ENCODE measurements at places on chromosomes 13 and 19.

- DNase-seq: no peak
Observed at GRCh38 chr13:31301119-31301518, 101.3 kb downstream of the B3GLCT start.

DNA sequence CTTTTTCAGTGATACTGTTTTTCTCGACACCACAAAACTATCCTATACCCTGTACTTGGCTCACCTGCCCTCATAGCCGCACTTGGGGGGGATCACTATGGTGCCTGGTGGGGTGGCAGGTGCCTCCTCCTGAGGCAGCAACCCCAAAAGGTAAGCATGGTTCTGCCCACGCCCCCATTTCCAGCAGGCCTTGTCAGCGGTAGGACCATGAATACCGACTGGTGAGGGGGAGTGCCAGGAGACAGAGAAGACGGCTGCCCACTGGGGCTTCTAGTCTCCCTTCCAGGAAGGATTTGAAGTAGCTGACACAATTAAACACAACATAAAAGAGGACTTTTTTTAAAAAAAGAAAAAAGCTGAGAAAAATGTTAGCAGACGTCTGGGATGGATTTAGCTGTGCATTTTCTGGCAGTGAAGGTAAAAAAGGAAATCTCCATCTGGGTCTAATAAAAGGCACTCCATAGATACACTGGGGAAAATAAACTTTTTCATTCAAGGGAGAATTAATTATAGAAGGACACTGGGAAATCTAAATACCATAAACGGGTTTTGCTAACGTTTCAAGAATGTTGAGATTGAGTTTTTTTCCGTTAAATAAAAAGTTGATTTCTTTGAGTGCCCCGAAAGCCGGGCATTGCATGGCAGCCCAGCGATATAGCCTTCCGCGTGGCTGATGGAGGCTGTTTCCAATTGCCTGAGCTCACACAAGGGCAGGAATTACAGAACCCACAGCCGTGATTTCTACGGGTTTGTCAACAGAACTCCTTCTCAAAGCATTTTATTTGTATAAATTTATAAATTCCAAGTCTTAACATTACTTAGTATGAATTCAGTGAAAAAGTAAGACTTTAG, 45.1 kb downstream of the ATP11A start:
- DNase-seq: peak; percentile 75

DNA sequence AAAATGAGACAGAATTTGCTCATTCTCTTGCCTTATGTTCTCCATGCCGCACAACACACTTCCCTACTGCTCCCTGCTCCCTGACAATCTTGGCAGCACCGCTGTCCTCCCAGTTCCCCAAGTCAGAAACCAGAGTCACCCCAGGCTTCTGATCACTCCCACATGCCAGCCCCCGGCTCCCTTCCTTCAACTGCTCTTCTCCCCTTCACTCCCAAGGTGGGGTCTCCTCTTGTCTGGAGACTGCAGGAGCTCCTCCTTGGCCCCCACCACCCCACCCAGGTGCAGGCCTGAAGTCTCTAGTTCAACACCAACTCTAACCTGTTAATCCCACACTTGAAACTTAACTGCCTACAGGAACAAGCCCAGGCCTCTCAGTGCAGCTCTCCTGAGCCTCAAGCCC, 16.8 kb upstream of the AKAP8 start:
- DNase-seq: no peak

DNA sequence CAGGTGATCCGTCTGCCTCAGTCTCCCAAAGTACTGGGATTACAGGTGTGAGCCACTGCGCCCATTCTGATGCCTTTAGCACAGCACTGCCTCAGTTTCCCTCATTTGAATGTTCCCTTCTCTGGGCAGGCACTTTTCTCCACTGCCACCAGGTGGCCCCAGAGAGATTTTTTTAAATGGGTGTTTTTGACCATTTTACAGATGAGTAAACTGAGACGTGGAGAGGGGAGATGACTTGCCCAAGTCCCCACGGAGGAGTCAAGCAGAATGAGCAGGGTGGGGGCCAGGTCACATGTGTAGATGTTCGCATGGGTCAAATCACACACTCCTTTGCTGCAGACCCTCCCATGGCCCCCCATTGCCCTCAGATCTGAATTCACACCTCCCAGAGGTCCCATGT, 3.2 kb upstream of the PDE4C start:
- DNase-seq: no peak

DNA sequence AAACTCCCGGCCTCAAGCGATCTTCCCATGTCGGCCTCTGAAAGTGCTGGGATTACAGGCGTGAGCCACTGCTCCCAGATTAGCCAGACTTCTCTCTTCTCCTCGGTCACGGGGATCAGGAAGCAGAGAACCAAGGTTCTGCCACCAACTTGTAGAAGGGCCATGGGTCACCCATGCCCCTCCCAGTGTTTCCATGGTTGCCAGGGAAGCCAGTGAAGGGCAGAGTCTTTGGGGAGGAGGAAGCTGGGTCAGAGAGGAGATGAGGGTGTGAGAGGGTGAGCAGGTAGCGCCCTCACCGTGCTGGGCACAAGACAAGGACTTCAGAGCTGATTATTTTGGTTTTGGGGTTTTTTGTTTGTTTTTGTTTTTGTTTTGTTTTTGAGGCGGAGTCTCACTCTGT, 77.1 kb downstream of the GNG7 start:
- no peak for DNase-seq

DNA sequence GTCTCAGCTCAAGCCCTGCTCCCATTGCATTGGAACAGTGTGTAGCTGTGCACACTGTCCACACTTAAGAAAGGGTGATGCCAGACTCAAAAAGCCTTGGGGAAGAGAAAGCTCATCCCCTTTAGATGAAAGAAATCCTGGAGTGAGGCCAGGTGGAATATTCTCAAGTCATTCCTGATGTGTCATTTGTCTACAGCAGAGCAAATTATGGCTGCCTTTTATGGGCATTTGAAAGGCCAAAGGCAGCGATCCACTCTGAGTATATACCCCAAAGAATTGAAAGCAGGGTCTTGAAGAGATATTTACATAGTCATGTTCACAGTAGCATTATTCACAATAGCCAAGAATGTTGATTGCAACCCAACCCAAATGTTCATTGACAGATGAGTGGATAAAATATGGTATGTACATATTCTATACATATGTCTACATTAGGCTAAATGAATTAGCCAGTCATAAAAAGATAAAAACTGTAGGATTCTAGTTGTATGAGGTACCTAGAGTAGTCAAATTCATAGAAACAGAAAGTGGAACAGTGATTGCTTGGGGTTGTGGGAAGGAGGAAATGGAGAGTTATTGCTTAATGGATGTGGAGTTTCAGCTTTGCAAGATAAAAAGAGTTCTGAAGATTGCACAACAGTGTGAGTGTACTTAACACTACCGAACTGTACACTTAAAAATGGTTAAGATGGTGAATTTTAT, 214.9 kb downstream of the KCNRG start:
- peak; percentile 85 for DNase-seq

GRCh38 chr19:6015841-6016545, 38.1 kb upstream of the RANBP3 start:
- no peak for DNase-seq

DNA sequence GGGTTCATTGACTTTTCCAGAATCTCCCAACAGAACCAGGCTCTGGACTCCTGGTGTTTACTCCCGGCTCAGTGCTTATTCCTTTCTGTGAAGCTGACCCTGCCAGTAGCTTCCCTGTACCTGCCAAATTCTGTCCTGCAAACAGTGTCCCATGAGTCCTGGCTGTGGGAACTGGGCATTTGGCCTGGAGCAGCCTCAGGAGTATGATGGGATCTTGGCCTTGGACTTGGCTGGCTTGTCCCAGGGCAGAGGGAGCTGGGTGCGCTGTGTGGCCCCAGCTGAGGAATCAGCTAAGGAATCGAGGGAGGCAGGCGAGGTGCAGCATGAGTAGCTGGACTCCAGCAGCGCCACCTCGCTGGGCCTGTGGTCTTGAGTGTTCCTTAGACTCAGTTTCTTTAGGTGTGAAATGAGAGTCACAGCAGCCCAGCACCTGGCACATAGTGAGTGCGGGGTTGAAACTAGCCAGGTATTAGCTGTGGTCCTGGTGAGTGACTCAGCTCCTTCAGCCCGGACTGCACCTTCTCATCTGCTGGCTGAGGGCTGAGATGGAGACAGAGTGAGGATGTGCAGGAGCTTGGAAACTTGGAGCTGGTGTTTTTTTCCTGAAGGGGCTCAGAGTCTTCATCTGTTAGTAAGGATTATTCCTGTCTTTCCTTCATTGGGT, 10.4 kb downstream of the CLASRP start:
- no peak for DNase-seq

DNA sequence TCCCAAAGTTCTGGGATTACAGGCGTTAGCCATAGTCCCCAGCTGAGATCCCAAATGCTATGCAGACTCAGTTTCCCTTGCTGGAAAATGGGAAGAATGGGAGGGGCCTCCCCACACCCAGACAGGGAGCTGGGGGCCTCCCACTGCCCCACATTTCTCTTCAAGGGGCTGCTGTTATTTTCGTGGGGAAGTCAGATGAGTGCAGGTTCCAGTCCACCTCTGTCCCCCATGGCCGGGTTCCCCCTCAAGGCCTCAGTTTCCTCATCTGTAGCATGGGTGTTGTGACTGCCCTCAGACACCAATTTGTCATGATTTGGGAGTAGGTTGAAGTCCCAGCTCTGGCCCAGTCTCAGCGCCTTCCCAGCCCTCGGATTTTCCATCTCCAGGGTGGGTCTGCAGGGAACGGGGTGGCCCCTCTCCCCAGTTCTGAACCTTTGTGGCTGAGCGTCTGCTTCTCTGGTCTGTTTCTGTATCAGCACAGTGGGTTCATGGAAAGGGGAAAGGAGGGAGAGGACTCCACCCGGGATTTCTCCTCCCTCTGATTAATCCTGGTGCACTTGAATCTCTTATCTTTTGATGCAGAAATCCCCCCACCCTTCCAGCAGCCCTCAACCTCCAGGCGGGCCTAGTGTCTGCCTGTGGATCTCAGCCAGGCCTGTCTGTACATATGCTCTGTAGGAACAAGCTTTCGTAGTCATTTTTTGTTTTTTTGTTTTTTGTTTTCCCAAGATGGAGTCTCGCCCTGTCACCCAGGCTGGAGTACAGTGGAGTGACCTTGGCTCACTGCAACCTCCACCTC, 12.2 kb downstream of the NFIC start:
- no peak for DNase-seq
